ENCODE measurements at places on chromosomes 4 and X. TPM values are rescaled to one million over a fixed set of nuclear protein-coding genes. Genes with fewer than 3 reads are reported as not detected.

GRCh38 chr4:118032691-118033090, 1.6 kb upstream of the NDST3 start:
- no peak for DNase-seq

- DNase-seq = no peak
These were observed 40.8 kb downstream of the PSAPL1 start for GRCh38 chr4:7393601-7394575.

GRCh38 chrX:105869701-105870100, 47.4 kb downstream of the NRK start:
- DNase-seq = no peak

- no peak for DNase-seq
These were observed 249.7 kb downstream of the NR3C2 start for GRCh38 chr4:148192526-148192925.

DNA sequence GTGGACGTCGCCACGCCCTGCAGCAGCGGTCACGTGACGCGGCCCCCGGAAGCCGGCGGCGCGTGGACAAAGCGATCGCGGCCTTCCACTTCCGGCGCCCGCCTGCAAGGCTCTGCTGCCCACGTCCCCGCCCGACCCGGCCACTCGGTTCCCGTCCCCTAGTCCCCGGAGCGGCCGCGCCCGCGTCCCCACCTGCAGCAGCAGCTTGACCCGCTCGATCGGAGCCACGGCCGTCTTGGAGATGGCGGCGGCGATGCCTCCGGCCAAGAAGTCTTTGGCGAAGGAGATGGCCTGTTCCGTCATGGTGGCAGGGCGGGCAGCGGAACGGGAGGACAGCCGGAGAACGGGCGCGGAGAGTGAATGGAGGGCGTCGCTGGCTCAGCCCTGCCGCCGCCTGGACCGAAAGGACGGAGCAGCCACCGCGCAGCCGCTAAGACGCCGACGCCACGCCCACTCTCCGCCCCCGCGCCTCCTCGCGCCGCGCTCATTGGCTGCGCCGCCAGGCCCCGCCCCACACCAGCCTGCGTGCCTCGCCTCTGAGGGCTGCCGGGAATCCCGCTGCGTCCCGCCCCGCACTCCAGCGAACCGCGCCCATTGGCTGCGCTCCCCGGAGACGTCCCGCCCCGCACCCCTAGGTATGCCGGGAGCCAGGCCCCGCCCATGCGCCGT, at the start of gene SLC25A6:
SLC25A6 (minus strand) TSS at position 407 of the 669 bp plus-strand sequence; CDS start at position 303, 104 bp downstream.
- peak; percentile 99 for DNase-seq

GRCh38 chrX:69189576-69190371, 24.5 kb upstream of the PJA1 start:
- DNase-seq = peak; percentile 96

Gene PPID
- polyA plus RNA-seq = 25.4 TPM

Gene DUSP21
- polyA plus RNA-seq = not detected

Gene SPATA18
- 11.7 TPM for polyA plus RNA-seq

Gene RPL9
- 1,357 TPM for polyA plus RNA-seq

Gene TGIF2LX
- polyA plus RNA-seq = not detected

Gene GPR173
- 0.94 TPM for polyA plus RNA-seq
